Colonic mucosa (tissue), 4 donors: ENCODE measurements at places on chromosomes 3 and 15. TPM values are rescaled to one million over a fixed set of nuclear protein-coding genes. Genes with fewer than 3 reads are reported as not detected.

DNA sequence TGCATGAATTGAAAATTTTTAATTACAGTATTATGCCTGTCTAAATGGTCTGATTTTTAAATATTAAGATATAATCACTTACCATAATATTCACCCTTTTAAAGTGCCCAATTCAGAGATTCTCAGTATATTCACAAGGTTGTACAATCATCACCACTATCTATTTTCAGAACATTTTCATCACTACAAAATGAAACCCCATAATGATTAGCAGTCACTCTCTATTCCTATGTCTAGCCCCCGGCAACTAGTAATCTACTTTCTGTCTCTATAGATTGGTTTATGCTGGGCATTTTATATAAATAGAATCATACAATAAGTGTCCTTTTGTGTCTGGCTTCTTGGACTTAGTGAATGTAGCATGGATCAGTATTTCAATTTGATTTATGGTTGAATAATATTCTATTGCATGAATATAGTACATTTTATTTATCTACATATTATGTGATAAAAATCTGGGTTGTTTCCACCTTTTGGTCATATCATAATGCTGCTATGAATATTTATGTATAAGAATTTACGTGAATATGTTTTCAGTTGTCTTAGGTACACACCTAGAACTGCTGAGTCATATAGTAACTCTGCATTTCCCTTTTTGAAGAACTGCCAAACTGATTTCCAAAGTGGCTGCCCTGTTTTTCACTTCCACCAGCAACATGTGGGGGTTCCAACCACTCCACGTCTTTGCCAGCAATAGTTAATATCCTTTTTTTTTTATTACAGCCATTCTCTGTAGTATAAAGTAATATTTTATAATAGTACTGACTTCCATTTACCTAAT, 485.7 kb upstream of the ZNF385D start:
- no peak for DNase-seq

DNA sequence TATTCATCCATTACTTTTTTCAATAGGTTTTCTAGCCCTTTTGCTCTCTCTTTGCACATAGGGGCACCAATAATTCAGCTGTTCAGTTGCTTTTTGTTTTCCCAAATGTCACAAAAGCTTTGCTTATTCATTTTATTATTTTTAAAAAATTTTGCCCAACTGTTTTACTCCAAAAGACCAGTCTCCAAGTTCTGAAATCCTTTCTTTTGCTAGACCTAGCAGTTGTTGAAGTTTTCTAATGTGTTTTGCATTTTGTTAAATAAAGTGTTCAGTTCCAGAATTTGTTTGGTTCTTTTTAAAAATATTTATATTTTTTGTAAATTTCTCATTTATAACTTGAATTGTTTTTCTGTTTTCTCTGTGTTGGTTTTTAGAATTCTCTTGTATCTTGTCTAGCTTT, 1227.3 kb downstream of the ROBO2 start:
- no peak for DNase-seq

DNA sequence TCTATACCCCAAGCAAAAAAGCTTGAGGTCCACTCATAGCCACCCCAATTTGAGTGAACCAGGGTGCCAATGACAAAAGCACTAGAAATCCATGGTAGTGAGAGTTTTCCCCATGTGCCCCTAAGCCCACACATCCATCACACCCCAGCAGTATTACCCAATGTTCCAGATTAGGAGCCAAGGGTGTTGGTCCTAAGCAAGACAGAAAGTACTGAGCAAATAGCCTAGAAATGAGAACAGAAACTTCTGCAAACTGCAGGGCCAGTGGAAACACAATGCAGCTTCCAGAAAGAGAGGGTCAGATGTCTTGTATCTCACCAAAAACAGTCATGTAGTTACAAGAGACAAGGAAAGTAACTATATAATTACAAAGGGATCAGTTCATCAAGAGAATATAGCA, 10.9 kb upstream of the OXTR start:
- DNase-seq = no peak

DNA sequence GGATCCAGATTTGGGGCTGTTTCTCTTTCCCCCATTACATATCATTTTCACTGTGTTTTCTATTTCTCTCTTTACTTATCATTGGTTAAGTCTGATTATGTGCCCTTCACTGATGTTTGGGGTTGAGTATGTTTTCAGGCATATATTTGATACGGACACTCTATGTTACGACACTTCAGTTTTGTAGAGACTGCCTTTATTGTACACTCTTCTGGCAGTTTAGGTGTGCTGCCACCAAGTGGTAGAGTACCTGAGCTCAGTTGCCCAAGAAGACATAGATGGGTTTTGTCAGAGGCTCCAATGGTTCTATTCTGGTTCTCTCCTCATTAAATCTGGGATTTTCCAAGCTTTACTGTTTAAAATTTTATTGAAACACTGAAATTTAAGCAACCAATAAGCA, 255.0 kb upstream of the ROPN1 start:
- DNase-seq = peak; percentile 36

GPR27 gene
- 0.61 TPM for total RNA-seq
